KG1 (cell line): ENCODE measurements at places on chromosomes 2 and 18.

DNA sequence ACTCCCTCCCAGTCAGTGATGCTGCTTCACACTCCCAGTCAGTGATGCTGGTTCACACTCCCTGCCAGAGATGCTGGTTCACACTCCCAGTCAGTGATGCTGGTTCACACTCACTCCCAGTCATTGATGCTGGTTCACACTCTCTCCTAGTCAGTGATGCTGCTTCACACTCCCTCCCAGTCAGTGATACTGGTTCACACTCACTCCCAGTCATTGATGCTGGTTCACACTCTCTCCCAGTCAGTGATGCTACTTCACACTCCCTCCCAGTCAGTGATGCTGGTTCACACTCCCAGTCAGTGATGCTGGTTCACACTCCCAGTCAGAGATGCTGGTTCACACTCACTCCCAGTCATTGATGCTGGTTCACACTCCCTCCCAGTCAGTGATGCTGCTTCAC, 34.3 kb upstream of the KCNG2 start:
- DNase-seq, result no peak

DNA sequence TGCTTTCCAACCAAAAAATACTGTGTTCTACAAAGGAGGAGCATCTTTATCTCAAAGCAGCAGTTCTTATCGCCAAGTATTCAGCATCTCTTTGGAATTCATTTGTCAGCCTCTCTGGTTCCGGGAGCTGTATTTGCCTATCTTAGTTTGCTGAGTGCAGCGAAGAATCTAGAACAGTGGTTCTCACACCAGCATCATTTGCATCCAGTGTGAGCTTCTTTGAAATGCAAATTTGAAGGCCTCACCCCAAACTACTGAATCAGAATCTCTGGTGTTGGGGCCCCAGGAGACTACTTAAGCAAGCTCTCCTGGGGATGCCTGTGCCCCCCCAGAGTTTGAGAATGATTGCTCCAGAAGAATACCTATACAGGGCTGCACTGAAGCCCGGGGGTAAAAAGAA, 1.5 kb upstream of the PTPN2 start:
- DNase-seq, result no peak

- DNase-seq, result no peak
These were observed 173.0 kb downstream of the CTIF start for GRCh38 chr18:48711651-48712486.

- DNase-seq, result no peak
These were observed 33.5 kb downstream of the PNO1 start for GRCh38 chr2:68190991-68191731.

- DNase-seq, result no peak
These were observed 112.8 kb upstream of the NABP1 start for GRCh38 chr2:191565120-191565519.

DNA sequence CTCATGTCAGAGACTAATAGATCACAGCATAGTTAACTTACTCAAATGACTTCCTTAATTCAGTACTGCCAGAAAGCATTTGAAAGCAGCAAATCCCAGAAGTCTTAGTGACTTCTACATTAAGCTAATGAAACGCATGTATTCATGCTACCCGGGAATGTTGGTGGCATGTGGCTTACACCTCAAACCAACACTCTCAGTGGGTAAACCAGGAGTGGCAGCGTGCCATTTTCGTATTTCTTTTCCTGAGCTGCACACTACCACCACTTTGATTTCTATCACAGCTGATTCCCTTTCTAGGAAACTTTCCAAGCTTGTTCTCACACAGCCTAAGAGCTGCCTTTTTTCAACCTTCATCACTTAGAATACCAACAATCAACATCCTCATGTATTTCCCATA, 646.6 kb downstream of the NRXN1 start:
- no peak for DNase-seq

DNA sequence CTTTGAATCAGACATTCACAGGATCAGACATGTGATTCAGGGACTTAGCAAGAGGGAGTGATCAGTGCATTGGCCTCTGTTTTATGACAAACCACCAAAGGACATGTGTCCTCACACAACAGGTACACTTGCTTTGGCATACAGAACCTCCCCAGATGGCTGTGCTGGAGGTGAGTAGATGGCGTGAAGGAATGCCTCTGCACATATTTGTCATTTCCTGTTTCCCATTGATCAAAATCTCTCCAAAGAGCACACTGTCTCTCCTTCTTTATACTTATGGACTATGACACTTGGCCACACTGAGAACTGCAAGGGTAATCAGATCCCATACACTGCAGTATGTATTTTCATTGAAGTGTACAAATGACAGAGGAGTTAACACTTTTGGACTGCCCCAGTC, 927.6 kb downstream of the TSN start:
- DNase-seq, result no peak

GRCh38 chr2:100800915-100801314, 19.0 kb upstream of the NPAS2 start:
- DNase-seq, result no peak

- no peak for DNase-seq
These were observed 6.4 kb upstream of the TRIB2 start for GRCh38 chr2:12710301-12710700.

DNA sequence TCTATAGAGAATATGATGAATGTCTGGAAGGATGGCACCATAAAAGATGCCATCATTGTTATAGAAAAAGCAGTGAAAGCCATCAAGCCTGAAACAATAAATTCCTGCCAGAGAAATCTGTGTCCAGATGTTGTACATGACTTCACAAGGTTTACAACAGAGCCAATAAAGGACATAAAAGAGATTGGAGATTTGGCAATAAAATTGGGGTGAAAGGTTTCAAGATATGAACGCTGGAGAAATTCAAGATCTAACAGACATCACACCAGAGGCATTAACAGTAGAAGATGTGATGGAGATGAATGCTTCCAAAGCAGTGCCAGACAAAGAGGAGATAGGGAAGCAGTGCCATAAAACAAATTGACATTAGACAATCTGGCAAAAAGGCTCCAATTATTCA, 518.8 kb upstream of the ACVR2A start:
- no peak for DNase-seq

DNA sequence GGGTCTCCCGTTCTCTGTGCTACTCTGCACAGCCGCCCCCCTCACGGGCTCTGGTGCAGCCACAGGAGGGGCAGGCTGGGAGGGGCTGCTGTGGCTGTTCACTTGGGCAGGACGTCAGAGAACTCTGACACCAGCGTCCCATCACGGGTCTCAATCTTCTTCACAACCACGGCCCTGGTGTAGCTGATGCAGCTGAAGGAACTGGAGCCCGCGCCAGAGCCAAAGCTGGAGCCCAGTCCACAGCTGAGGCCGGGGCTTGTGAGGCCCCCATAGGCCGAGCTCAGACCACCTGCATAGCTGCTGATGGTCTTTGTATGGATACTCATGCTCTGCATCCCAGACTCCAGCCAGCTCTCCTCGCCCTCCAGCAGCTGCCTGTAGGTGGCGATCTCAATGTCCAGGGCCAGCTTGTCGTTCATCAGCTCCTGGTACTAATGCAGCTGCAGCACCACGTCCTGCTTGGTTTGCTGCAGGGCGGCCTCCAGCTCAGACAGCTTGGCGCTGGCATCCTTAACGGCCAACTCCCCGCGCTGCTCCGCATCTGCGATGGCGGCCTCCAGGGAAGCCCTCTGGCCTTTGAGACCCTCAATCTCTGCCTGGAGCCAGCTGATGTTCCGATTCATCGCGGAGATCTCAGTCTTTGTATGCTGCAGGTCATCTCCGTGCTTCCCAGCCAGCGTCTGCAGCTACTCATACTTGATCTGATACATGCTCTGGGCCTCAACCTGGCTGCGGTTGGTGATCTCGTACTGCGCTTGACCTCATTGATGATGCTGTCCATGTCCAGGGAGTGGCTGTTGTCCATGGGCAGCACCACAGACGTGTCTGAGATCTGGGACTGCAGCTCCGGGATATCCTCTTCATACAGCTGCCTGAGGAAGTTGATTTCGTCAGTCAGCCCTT, 7.4 kb upstream of the DUSP19 start:
- no peak for DNase-seq

DNA sequence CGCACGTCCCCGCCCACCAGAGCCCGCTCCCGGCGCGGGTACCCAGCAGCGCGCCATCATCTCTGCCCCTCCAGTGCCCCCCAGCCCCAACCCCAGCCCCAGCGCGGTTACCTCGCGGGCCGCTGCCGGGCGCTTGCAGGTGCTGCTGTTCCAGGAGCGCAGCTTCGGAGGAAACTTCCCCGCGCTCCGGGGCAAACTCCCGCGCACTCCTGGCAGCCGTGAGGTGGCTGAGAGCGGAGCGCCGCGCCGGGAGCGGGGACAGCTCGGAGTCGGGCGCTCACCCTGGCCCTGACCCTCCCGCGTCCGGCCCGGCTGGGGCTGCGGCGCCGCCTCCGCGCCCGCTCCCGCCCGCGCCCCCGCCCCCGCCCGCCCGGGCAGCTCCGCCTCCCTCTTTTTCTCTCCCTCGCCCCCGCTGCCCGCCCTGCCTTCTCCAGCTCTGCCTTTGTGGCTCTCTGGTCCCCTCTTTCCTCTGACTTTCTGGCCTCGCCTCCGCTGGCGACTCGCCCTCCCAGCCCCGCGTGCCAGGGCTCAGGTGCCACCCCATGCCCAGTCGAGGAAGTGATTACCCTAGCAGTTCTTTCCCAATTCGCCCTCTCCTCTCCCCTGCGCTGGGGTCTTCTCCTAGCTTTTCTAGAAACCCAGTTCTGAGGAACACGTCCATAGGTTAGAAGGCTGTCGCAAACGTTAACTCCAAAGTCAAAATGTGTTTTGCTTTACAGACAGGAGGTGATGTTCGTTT, at the start of gene CHST9:
CHST9 (minus strand) TSS at position 284 of the 739 bp plus-strand sequence. CDS start 42,499 bp downstream, outside the sequence.
- DNase-seq, result no peak

DNA sequence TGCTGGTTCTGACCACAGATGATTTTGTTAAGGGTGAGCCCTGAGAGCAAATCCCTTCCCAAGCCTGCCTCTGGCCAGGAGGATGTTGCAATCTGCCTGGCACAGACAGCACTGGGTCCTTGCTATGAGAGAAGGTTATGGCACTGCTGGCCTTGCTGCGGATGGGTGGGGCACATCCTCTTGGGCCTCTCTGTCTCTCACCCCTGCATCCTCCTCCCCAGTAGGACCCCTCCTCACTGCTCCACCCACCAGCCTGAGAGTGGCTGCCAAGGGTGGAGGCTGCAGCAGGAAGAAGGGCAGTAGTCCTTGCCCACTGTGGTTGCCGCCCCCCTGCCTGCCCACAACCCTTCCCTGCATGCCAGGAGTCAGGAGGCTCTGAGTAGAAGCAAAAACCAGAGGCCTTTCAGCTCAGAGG, 180.9 kb downstream of the ZBTB7C start:
- no peak for DNase-seq

DNA sequence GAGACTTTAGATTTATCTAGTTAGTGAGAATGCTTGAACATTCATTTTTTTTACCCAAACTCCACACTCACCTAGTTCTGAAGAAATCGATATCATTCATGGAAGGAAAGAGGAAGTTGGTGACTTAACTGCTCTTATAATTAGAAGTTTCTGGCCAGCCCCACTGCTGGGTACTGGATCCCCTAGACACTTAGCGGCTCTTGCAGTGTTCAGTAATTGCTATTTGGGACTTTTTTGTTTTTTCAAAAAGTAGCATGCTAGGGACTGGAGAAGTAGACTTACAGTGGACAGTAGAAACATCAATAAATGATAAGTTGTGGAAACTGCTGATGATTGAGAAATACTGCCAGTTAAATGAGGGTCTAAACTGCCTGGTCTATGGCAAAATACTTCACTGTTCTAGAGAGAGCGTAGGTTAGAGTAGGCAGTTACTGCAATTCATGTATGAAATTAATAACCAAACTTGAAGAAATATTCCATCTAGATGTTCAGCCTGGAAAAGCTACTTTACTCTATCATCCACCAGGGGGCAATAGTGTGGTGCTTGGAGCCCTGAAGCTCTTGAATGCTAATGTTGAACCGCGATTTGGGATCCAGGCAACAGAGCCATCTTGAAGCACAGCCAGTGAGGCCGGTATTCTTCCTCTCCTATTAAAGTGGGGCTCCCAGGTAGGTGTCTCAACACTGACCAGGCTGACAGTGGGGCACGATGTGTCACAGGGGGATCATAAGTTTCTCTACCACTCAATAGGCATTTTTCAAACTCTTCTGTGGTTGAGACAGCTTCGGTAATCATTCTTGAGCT, 146.1 kb upstream of the SESTD1 start:
- DNase-seq, result peak; percentile 4

- DNase-seq, result no peak
These were observed 229.6 kb downstream of the LPIN1 start for GRCh38 chr2:11976073-11976472.

GRCh38 chr2:47636176-47636575, 146.8 kb upstream of the MSH6 start:
- no peak for DNase-seq

GRCh38 chr2:225494100-225494459, 94.6 kb downstream of the NYAP2 start:
- no peak for DNase-seq

DNA sequence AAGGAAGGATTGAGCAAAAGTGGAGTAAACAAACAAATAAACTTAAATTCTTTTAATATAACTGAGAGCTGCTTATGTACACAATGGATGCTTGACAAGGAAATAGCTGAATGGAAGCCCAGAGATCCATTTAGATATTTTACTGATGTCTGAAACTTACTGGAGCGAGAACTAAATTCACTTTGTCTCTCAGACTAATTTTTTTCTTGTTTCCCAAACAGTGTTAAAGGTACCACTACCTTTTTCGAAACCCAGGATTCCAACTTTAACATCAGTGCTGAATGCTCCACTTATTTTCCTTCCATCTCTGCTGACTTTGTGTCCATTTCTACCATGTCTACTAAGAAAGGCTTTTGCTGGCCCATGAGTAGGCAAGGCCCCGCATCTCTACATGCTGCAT, 4.0 kb downstream of the EFEMP1 start:
- no peak for DNase-seq

GRCh38 chr2:43041661-43042360, 184.6 kb downstream of the ZFP36L2 start:
- no peak for DNase-seq

DNA sequence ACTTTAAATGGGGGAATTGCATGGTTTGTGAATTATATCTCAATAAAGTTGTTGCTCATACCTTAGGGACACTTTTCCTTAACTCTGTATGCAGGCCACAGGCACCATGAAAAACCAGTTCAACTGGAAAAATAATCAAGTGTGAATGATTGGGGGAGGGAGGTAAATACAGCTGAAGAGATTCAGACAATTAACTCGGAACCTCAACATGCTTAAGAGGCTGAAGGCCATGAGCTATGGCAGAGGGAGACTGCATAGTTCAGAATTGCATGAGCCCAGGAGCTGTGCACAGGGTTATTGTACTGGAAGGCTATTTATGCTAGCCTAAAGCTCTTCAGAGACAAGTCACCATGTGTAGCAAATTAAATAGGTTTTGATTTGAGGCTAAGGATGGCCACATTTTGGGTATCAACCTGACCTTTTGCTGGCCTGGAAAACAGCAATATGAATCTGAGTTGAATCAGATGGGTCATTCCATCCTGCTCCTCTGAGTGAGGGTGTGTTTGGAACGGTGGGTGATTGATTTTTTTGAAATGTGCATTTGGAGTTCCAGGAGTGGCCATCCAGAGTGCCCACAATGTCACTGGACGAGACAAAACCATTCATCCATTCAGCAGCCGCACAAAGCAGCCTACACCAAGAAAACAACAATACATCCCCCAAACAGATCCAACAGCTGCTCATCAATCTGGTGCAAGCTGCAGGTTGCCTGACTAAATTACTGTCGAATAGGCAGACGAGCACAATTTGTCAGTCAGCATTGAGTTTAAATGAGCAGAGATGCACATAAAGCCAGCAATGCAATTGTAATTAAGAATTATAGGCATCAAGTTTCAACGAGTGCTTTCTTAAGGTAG, 42.5 kb downstream of the HRH4 start:
- DNase-seq, result no peak

- no peak for DNase-seq
These were observed 34.1 kb downstream of the NHEJ1 start for GRCh38 chr2:219126555-219126954.

GRCh38 chr2:196606516-196606915, 33.0 kb upstream of the CCDC150 start:
- DNase-seq, result no peak
